ENCODE measurements at places on chromosomes 11 and 22. TPM values are rescaled to one million over a fixed set of nuclear protein-coding genes. Genes with fewer than 3 reads are reported as not detected.

GRCh38 chr22:38462960-38463784 lies 4.7 kb upstream of the KDELR3 start:
- no peak overlapping the region for H3K4me3 ChIP-seq
- peaks cover 5% of the 10 kb centered on the region for H3K4me1 ChIP-seq
- H3K36me3 ChIP-seq, result no peaks in the 10 kb centered on the region
- no peak for DNase-seq
- H3K27me3 ChIP-seq, result no peaks in the 10 kb centered on the region
- H3K27ac ChIP-seq, result no peak overlapping the region

- no peaks in the 10 kb centered on the region for H3K27me3 ChIP-seq
- H3K27ac ChIP-seq, result no peak overlapping the region
- H3K4me3 ChIP-seq, result no peak overlapping the region
- no peak for DNase-seq
- H3K36me3 ChIP-seq, result no peaks in the 10 kb centered on the region
- H3K4me1 ChIP-seq, result no peaks in the 10 kb centered on the region
Measured at GRCh38 chr11:110038201-110038600, 55.0 kb upstream of the ZC3H12C start.

DNA sequence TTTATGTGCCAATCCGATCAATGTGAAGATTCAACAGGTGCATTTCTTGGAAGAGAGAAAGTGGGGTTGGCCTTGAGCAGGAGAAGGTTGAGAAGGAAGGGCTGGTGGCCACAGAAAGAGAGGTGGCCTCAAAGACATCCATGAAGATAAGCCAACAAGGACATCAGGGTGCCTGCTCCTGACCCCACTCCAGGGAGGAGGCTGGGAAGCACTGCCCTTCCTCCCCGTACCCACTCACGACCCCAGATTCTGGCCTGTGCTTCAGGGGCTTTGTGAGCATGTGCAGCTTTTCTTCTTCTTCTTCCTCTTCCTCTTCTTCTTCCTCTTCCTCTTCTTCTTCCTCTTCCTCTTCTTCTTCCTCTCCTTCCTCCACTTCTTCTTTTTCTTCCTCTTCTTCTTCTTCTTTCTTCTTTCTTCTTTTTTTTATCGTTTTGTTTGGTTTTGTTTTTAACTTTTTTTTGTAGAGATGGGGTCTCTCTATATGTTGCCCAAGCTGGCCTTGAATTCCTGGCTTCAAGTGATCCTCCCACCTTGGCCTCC lies 30.3 kb downstream of the DKK3 start:
- no peak overlapping the region for H3K4me3 ChIP-seq
- H3K27me3 ChIP-seq, result no peaks in the 10 kb centered on the region
- no peak for DNase-seq

DNA sequence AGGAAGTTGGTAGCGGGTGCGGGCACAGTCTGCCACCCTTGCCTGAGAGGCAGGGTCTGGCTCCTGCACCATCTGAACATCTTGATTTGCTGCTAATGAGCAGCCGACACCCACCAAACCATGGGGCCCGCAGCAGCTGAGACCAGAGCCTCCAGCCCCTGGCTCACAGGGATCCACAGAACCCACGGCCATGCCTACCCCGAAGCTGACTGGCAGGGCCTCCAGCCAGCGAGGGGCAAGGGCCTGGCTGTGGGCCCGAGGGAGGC lies 171.5 kb upstream of the NTM start:
- no peaks in the 10 kb centered on the region for H3K36me3 ChIP-seq
- DNase-seq, result no peak
- H3K4me1 ChIP-seq, result no peaks in the 10 kb centered on the region
- peaks cover 2% of the 10 kb centered on the region for H3K27me3 ChIP-seq
- no peak overlapping the region for H3K27ac ChIP-seq

- H3K4me3 ChIP-seq, result no peak overlapping the region
- no peaks in the 10 kb centered on the region for H3K27me3 ChIP-seq
- H3K27ac ChIP-seq, result no peak overlapping the region
Measured at GRCh38 chr11:93481696-93482095, 61.5 kb downstream of the SMCO4 start.

- H3K4me3 ChIP-seq, result no peak overlapping the region
- H3K27ac ChIP-seq, result no peak overlapping the region
- H3K27me3 ChIP-seq, result peaks cover 3% of the 10 kb centered on the region
- no peaks in the 10 kb centered on the region for H3K36me3 ChIP-seq
Measured at GRCh38 chr11:125332821-125333220, 163.2 kb downstream of the FEZ1 start.

DNA sequence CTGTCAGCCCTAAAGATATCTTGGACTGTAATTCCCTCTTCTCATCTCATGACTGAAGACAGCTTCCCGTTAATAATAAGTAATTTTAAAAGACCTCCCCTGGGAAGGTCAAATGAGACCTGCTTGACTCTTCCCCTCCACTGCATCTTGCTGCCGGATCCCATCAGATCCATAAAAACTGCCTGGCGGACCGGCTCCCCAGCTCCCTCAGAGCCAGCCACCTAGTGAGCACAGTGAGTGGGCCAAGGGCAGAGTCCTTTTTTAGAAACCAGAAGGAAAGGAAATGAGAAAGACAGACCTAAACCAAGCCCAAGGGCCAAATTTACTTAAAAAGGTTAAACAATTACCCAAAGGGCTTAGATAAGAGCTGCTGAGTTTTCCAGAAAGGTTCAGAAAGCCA lies 595.3 kb downstream of the OPCML start:
- no peaks in the 10 kb centered on the region for H3K4me1 ChIP-seq
- H3K4me3 ChIP-seq, result no peak overlapping the region
- H3K27me3 ChIP-seq, result no peaks in the 10 kb centered on the region
- DNase-seq, result no peak
- no peak overlapping the region for H3K27ac ChIP-seq
- no peaks in the 10 kb centered on the region for H3K36me3 ChIP-seq

- no peaks in the 10 kb centered on the region for H3K4me1 ChIP-seq
- no peak overlapping the region for H3K27ac ChIP-seq
- H3K36me3 ChIP-seq, result no peaks in the 10 kb centered on the region
Measured at GRCh38 chr11:119637481-119637880, 91.5 kb downstream of the NECTIN1 start.

- no peaks in the 10 kb centered on the region for H3K36me3 ChIP-seq
- H3K4me1 ChIP-seq, result peaks cover 23% of the 10 kb centered on the region
- H3K27ac ChIP-seq, result peak overlapping the region; percentile 90
Measured at GRCh38 chr11:118791961-118792569, 1.1 kb upstream of the DDX6 start.

GRCh38 chr11:33617672-33618350 lies 82.8 kb downstream of the C11orf91 start:
- DNase-seq, result no peak
- no peaks in the 10 kb centered on the region for H3K4me1 ChIP-seq
- H3K27me3 ChIP-seq, result no peaks in the 10 kb centered on the region
- H3K4me3 ChIP-seq, result no peak overlapping the region
- H3K36me3 ChIP-seq, result no peaks in the 10 kb centered on the region

- H3K27me3 ChIP-seq, result no peaks in the 10 kb centered on the region
- no peaks in the 10 kb centered on the region for H3K36me3 ChIP-seq
- peak overlapping the region; percentile 60 for H3K27ac ChIP-seq
- DNase-seq, result peak; percentile 36
- peaks cover 38% of the 10 kb centered on the region for H3K4me1 ChIP-seq
Measured at GRCh38 chr11:78336877-78337553, 80.6 kb downstream of the GAB2 start.

DNA sequence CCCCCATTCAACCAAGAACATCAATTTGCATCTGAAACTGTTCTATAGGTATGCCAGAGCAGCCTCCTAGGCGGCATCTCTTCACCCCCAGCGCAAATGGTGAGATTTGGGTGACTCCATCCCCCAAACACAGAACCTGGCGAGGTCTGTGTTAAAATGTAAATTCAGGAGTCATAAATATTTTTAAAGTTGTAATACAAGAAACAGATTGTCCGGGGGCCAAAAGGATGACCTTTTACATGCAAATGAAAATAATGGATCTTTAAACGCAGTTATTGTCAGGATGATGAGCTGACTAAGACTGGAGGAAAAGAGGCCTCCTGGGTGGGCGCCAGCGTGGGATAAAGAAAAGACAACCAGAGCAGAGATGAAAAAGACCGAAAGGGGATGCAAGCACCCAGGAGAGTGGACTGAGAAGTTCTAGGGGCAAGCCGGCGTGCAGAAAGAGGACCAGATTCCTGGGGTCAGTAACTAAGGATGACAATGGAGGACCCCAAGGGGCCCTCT lies 16.0 kb upstream of the ADA2 start:
- no peak overlapping the region for H3K4me3 ChIP-seq
- H3K4me1 ChIP-seq, result no peaks in the 10 kb centered on the region
- no peaks in the 10 kb centered on the region for H3K36me3 ChIP-seq
- no peaks in the 10 kb centered on the region for H3K27me3 ChIP-seq
- DNase-seq, result no peak

- H3K36me3 ChIP-seq, result peaks cover 1% of the 10 kb centered on the region
- H3K4me1 ChIP-seq, result peaks cover 19% of the 10 kb centered on the region
- no peak for DNase-seq
- no peak overlapping the region for H3K27ac ChIP-seq
Measured at GRCh38 chr22:31085928-31086327, 4.8 kb downstream of the SMTN start.

DNA sequence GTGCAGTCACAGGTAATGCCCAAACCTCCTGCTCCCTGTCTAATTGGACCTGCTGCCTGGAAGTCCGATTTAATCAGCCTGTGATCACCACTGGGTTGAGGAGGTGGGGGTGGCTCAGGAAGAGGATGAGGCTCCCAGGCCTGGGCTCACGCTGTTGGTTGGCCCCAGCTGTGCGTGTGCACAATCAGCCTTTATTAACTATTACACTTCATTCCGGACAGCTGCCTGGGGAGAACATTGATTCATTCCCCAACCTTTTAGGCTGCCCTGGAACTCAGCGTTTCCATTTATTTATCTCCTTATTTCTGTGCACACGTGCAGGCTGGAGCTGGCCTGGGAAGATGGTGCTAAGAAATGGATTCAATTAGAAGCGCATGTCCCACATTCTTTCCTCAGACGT lies 123.4 kb downstream of the DSCAML1 start:
- DNase-seq, result no peak
- H3K4me3 ChIP-seq, result no peak overlapping the region
- H3K4me1 ChIP-seq, result peaks cover 4% of the 10 kb centered on the region
- H3K36me3 ChIP-seq, result no peaks in the 10 kb centered on the region

DNA sequence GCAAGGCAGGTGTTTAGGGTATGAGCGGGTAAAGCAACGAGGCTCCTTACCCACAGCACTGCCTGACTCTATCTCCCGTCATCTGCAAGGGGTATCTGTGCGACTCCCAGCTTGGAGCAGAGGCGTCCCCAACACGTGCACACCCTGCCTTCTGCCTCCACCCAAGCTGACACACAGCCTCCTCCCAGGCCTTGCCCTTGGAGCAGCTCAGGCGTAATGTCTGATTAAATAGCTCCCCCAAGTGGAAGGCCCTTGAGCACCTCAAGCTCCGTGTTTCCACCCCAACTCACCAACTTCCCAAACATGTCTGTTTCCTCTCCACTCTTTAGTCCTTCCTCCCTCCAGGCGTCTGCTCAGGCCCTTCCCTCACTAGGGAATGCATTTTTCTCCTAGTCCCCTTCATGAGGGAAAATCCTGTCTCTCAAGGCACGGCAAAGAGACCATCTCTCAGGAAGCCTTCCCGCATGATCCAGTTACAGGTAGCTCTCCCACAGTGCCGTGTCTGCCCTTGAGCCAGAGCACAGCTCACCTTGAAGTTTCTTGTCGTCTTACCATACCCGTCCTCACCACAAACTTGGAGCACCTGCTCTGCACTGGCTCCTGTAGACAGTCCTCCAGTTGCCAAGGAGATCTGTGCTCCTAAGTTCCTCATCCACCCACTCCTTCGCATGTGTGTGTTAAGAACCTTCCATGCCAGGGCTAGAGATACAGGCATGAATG lies 15.8 kb downstream of the CYB5R2 start:
- no peaks in the 10 kb centered on the region for H3K4me1 ChIP-seq
- no peak overlapping the region for H3K4me3 ChIP-seq
- peak overlapping the region; percentile 7 for H3K27ac ChIP-seq
- H3K36me3 ChIP-seq, result peaks cover 20% of the 10 kb centered on the region

DNA sequence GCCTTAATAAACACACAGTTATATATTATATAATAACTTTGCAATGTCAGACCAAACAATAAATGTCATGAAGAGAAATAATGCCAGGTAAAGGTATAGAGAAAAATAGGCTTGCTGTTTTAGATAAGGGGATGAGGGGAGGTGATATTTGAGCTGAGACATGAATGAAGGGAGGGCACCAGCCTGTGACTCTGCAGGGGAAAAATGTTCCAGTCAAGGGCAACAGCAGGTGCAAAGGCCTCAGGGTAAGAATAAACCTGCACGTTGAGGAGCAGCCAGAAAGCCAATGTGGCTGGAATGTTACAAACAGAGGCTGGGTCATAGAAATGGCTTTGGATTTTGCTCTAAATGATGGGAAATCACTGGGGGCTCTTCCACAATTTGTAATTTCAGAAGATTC lies 519.6 kb downstream of the SOX6 start:
- H3K27ac ChIP-seq, result no peak overlapping the region
- no peaks in the 10 kb centered on the region for H3K27me3 ChIP-seq
- no peak for DNase-seq
- no peak overlapping the region for H3K4me3 ChIP-seq
- no peaks in the 10 kb centered on the region for H3K36me3 ChIP-seq
- peaks cover 14% of the 10 kb centered on the region for H3K4me1 ChIP-seq

DNA sequence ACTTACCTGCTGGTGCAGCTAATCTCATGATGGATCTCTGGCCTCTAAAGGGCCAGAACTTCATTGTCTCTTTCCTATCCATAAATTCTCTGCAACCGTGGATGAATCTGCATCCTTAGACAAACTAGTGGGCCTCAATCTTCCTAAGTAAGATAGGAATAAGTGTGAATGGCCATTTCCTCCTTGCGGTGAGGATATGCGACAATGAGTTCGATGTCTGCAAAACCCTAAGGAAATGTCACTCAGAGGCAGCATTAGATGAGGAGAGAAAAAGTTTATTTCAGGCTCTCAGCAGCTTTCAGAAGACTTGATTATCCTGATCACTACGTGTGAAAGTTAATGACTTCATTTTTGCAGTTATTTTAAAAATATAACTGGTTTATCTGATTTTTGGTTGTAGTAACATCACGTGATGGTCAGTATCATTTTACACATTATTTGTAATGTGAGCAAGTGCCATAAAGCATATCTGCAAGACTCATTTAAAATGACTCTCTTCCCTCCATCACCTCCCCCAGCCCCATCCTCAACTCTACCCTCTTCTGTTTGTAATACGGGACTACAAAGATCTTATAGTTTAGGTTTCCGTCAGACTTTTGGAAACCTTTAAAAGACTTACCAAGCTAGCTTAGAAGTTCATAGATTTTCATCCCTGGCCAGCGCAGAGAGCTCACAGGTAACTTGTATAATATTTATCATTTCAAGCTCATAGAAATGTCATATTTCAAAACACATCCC lies 10.2 kb downstream of the GRAP2 start:
- no peaks in the 10 kb centered on the region for H3K36me3 ChIP-seq
- no peak for DNase-seq
- no peak overlapping the region for H3K4me3 ChIP-seq
- H3K27me3 ChIP-seq, result no peaks in the 10 kb centered on the region
- no peaks in the 10 kb centered on the region for H3K4me1 ChIP-seq

The SNX19 gene
- 82.4 TPM for total RNA-seq

The CFAP300 gene
- 2.2 TPM for total RNA-seq

The CRYBB3 gene
- total RNA-seq, result not detected

The CTSC gene
- total RNA-seq, result 250 TPM

The KLHDC7B gene
- total RNA-seq, result 2.0 TPM

The MAPK1 gene
- 136 TPM for total RNA-seq
